ENCODE measurements at places on chromosomes 2 and 18. TPM values are rescaled to one million over a fixed set of nuclear protein-coding genes. Genes with fewer than 3 reads are reported as not detected.

DNA sequence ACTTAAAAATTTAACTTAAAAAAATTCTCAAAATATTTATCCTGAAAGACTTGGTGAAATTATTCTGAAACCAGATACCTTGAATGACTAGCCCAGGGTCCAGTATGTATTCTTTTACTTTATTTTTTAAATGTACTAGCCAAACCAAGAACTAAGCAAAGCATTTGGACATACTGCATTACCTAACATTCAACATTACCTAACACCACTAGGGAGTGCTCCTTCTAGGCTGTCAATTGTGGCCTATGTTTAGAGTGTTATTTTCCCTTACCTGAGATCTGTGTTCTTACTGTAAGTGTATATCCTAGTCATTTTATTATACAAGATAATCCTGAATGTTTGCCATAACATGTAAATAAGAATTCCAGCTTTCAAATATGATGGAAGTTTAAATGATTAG lies 496.6 kb downstream of the PTPRM start:
- peak; percentile 12 for DNase-seq

PLCD4 gene
- 11.7 TPM for total RNA-seq

DNA sequence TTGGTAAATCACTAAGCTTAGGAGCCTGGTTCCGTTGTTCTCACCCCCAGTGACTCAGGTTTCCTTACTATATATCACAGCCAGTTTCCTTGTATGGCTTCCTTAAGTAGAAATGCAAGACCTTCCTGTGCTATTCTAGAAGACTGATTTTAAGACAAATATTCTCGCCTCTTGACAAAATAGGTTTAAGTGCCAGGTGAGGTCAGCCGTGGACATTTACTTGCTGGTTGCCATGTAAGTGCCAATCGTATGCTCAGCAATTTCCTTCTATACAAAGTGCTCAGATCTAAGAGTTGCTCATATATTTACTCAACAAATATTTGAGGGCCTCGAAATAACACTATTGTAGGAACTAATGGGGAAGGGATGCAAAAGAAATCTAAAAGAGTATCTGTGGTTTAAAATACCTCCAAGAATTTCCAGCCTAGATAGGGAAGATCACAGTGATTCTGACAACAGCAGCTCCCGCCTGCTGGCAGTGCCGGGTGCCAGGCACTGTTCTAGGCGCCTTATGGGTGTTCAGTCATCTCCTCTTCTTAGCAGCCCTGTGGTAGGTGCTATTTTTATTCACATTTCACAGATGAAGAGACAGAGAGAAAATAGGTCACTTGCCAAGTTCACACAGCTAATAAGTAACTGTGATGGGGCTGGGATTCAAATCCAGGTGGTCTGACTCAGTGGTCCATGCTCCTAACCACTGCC lies 95.3 kb upstream of the B3GNT7 start:
- peak; percentile 82 for DNase-seq

DNA sequence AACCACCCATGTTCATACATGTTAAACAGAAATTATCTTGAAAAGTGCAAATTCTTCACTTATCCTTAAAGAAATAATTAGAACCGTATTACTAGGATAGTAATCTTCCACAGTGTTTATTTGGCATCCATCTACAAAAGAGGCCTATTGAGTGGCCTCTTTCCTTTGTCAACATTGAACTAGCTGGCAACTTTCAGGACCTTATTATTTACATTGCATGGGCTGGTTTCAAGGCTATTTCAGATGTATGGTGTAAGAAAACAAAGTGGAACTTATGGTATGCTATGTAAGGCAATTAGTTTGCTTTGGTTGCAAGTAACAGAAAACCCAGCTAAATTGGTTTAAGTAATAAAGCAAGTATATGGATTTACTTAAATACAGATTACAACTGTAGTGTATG lies 324.6 kb downstream of the RBM43 start:
- DNase-seq: no peak

DNA sequence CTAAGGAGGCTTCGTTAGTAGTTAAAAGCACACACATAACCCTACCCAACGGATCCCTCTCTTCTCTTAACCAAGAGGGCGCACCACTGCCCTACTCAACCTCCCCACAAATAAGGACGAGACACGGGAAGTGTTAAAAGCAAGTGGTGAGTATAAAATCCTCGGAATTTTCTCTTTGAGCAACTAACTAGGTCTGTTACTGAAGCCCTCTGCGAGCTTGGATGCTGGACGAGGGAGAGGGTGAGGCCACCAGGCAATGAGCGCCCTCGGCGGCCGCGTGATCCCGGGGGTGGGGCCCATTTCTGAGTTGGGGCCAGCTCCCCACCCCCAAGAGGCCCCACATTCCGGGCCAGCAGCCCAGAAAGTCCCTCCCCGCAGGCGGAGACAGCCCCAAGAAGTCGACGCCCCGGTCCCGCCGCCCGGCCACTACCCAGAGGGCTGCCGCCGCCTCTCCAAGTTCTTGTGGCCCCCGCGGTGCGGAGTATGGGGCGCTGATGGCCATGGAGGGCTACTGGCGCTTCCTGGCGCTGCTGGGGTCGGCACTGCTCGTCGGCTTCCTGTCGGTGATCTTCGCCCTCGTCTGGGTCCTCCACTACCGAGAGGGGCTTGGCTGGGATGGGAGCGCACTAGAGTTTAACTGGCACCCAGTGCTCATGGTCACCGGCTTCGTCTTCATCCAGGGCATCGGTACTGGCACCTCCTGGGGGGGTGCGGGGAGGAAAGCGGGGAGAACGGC lies at the start of gene CYBRD1:
CYBRD1 (plus strand) TSS at position 423 of the 736 bp plus-strand sequence; CDS start at position 495, 72 bp downstream.
- DNase-seq: no peak

- DNase-seq: peak; percentile 13
Measured at GRCh38 chr2:43224571-43225092, 1.8 kb downstream of the ZFP36L2 start.

ALLC gene
- total RNA-seq: not detected

DNA sequence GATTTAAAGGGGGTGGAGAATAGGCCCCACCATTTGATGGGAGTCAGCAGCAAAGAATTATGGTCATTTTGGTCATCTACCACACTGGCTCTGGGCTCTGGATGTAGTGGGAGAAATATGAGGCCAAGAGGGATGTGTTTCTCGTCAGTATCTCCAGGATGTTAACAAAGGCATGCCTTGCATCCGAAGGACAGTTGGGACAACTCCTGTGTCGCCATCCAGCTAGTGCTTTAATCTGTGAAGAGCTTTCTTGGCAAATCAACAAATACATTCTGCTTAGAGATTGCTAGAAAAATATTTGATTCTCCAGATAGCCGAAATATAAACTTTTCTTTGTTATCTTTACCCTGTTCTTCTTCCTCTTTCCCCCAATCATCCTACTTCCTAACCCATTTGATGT lies 287.1 kb upstream of the TNP1 start:
- no peak for DNase-seq

GRCh38 chr2:31401580-31401979 lies 13.0 kb downstream of the XDH start:
- DNase-seq: peak; percentile 96
